Activated CD4-positive, alpha-beta T cell treated with anti-CD3 and anti-CD28 coated beads, Interleukin-10, Interleukin-2, amounts not matched to agents 100 ng/mL and 50 ng/mL, durations not matched to agents 16 hours and 8 hours (primary cell): ENCODE measurements at places on chromosomes 6 and 20.

DNA sequence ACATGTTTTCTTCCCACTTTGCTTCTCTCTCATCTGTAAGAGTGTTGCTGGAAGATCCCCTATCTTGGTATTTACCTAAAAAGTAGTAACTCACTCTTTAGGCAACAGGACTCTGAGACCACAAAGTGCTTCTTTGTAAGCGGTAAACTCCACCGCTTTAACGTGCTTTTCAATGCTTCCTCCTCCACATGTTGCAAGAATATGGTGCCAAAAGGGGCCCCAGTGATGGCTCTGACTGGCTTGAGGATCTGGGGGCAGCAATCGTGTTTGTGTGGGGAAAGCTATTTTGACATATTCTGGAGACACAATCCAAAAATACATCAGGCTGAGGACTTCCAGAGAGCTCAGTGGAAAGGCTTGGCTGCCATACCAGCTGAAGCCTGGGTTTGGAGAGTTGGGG is 12.4 kb upstream of the CPNE5 start:
- DNase-seq = no peak

DNA sequence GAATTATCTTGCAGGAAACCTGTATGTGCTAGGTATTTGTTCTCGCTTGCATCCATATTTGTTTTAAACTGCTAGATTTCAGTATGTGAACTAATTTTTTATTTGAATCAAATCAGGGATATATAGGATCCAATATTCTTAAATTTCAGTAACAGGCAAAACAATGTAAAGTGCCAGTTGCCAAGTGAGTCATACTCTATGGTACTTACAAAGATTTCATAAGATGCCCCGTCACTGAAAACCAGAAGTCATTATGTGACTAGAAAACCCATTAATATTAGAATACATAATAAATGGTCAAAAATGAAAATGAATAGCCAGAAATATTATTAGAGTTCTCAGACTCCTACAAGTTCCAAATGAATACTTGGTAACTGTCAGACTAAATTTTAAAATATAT is 481.2 kb downstream of the TFAP2A start:
- no peak for DNase-seq

GRCh38 chr20:56706867-56707360 is 77.8 kb downstream of the TFAP2C start:
- DNase-seq = no peak

DNA sequence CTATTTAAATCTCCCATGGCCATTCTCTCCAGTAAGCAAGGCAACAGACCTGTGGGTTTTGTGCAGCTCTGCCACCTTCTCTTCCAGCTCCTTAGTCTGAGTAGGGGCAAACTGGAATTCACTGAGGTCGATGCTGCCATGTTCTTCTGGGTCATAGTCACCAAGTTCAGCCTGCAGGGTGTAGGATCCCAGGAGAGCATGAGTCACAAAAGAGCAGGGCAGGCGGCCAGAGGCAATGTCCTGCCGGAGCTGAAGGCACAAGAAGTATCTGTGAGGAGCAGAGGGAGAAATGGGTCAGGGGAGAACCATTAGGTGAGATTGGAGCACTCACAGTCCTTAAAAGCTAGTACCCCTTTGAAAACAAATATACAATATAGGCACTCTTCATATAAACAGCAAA is 73.7 kb downstream of the SMLR1 start:
- DNase-seq = no peak

DNA sequence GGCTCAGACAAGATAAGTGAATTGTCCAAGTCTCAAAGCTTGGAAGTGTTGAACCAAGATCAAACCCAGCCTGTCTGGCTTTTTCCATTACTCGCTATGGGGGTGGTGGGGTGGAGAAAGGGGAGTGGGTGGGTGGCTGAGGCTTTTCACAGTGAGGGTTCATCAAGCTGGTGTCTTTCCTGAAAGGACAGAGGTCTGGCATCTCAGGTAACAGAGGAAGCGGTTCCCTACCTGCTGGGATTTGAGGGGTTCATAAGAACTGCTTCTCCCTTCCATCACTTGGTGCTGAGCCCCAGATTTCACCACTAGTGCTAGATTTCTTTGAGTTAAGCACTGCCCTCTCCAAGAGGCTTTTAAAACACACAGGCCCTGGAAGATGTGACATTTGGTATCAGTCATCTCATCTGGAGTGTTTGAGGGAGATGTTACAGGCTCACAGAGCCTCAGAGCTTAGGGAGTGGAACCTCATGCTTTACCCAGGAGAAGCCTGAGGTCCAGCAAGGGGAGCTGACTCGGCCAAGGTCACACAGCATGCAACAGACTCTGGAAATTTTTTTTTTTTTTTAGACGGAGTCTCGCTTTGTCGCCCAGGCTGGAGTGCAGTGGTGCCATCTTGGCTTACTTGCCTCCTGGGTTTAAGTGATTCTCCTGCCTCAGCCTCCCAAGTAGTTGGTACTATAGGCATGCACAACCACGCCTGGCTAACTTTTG is 6.0 kb upstream of the VEGFA start:
- no peak for DNase-seq

DNA sequence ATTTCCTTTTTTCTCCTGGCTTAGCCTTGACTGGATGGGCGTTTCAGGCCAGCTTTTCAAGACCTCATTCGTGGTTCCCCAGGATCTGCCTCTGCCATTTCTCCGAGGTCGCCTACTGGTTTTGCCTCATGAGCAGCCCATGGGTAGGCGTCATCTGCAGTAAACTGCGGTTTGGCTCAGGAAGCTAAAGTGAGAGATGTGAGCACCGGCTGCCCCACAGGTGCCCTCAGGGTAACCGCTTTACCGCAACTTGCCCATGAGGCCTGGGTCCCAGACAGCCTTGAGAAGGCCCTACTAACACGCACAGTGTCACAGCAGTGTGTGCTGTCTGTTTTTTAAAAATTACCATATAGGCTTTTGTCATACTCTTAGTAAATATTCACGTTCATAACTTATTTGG is 53.4 kb upstream of the TBXT start:
- peak; percentile 39 for DNase-seq

DNA sequence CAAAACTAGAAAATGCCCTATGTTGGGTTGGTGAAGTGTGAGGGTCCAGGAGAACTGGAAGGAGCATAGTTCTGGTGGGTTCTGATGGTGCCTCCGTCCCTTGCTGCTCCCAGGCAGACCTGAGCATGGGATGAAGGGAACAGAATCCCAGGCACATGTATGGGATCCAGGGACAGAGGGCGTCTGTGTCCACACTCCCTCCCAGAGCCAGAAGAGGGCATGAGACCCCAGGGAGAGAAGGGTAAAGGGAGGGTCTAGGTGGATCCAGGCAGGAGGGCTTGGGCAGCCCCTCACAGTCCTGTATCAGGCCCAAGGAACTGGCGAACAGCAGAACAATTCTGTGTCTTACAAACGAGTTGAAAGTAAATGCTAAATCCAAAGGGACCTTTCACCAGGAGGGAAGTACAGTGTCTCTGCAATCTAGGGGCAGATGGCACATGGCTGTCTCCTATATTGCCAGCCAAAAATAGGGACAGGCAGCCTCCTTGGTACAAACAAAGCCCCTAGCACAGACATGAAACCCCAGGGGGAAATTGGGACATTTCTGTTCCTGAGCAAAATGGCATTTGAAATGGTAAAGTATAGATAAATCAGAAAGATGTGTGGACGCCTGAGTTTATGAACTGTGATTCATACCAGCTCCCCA is 2.5 kb upstream of the BPIFA1 start:
- no peak for DNase-seq

DNA sequence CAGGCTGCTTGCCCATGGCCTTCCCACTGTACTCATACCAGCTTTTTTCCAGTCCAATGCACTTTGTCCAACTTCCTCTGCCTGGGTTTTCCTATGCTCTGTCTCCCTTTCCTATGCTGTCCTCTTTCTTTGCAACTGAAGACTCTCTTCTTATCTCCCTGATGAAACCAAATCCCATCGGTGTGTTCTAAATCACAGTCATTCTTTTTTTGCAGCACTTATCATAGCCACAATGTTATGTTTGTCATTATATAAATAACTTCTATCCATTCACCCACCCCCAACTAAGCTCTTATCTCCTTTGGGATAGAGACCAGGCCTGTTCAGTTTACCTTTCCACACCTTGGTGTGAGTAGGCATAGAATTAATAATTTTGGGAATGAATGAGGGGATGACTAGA is 121.0 kb downstream of the GPX5 start:
- DNase-seq = no peak

DNA sequence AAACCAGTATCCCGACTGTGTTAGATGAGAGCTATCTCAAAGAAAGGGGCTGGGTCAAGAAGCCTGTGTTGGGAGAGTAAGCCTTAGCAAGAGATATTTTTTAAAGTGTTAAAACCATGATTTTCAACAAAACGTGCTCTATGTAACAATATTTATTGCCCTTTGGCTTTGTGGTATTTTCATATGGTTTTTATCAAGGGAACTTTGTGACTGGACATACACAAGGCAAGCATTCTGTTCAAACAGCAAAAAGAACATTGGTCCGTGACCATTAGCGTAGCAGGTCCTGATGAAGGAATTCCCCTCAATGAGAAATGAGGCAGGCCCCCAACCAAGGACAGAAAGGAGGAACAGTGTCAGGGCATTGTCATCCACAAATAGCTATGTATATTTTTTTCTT is 222.6 kb downstream of the MYLK4 start:
- no peak for DNase-seq

GRCh38 chr6:111361648-111362047 is 121.4 kb downstream of the REV3L start:
- DNase-seq = no peak

GRCh38 chr20:6168204-6168603 is 45.4 kb upstream of the FERMT1 start:
- no peak for DNase-seq

- DNase-seq = no peak
Observed at GRCh38 chr20:32544893-32545840, 40.0 kb downstream of the NOL4L start.

GRCh38 chr6:89610149-89610642 is 28.4 kb downstream of the LYRM2 start:
- peak; percentile 73 for DNase-seq

GRCh38 chr20:63648895-63649589 is 4.2 kb downstream of the STMN3 start:
- no peak for DNase-seq

- DNase-seq = no peak
Observed at GRCh38 chr20:43870484-43870883, 44.2 kb upstream of the TOX2 start.

- DNase-seq = peak; percentile 46
Observed at GRCh38 chr20:37345339-37346235, at the start of gene SRC. TSS of gene SRC (plus strand) at chr20:37346140. CDS start at chr20:37384154, 38,014 bp downstream.
